Anterior cingulate cortex (tissue), 58 donors: ENCODE measurements at places on chromosomes 5 and 9.

DNA sequence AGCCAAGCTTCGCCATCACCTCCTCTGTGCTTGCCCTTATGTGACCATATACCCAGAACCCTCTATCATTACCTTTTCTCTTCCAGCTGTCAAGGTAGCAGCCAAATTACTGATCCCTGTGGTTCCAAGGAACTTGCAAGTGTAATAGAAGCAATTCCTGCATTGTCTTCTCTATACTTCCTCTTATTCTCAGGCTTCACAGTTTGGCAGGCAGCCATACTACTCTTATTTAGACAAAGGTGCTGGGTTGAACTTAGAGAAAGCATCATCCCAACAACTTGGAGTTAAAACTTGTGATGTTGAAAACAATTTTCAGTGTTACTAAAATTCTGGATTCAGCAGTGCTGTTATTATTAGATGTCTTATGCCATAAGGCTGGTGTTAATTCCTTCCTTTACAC, 93.2 kb downstream of the NLN start:
- no peak for DNase-seq

DNA sequence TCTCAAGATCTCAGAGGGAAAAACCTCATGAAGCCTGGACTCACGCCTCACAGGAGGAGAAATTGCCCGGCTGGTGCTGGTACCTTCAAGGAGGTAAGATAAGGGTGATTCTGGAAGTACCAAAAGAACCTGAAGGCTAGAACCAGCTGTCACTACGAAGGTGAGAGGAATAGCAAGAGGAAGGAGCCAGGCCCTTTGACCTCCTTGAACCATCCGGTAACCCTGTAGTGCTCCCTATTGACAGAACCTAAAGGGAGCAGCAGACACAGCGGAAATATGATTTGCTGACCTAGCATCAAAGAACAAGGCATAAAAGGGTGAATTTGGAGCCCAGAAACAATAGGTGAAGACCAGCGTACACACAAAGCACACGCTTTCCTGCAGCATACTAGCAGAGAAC, 92.2 kb downstream of the DOCK8 start:
- DNase-seq: no peak

DNA sequence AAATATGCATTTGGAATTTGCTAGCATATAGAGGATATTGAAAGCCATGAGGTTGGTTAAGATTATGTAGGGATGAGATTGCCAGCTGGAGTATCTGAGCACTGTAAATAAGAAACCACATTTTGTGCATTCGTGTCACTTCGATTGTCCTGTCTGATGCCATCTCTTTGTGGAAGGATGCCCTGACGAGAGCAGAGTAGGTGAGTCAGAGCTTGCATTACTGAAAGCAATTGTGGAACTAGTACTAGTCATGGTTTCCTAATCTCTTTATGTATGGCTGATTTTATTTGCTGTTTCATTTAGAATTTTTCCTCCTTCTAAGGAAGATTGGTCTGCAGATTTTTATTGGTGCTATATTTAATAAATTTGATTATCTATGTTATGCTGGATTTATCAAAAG, 14.5 kb upstream of the TAS2R1 start:
- no peak for DNase-seq

- no peak for DNase-seq
These were observed 27.5 kb downstream of the CDH6 start for GRCh38 chr5:31221001-31221400.

GRCh38 chr9:123318961-123319421, 37.0 kb upstream of the CRB2 start:
- DNase-seq: peak; percentile 12

- no peak for DNase-seq
These were observed 11.0 kb upstream of the HAVCR1 start for GRCh38 chr5:157069949-157070348.

DNA sequence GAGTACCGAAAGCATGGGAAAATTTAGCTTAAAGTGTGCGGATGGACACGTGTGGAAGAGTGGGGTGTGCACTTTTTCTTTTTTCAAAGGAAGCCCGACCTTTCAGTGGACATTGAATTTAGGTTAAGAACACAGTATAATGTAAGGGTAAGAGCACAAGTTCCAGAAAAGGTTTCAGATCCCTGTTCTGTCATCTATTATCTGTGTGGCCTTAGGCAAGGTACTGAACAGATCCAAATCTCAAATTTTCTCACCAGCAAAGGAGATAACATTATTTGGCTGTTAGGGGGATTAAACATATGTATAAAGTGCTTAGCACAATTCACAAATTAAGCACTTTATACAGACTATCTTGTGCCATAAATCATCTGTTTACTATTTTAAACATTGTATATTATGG, 441.0 kb downstream of the SPOCK1 start:
- no peak for DNase-seq
